Stomach (tissue), 19 donors: ENCODE measurements at places on chromosomes 5 and 9. TPM values are rescaled to one million over a fixed set of nuclear protein-coding genes. Genes with fewer than 3 reads are reported as not detected.

The NFX1 gene
- 38.5 TPM for total RNA-seq

The ACSL6 gene
- total RNA-seq, result not detected

The GABRP gene
- 4.5 TPM for total RNA-seq

The TTC16 gene
- total RNA-seq, result not detected

The FAM81B gene
- total RNA-seq, result not detected

The THOC3 gene
- 29.6 TPM for total RNA-seq

The FBN2 gene
- total RNA-seq, result under 0.01 TPM

The TMEM174 gene
- not detected for total RNA-seq

The BARHL1 gene
- total RNA-seq, result not detected

The ZNF366 gene
- 4.9 TPM for total RNA-seq

DNA sequence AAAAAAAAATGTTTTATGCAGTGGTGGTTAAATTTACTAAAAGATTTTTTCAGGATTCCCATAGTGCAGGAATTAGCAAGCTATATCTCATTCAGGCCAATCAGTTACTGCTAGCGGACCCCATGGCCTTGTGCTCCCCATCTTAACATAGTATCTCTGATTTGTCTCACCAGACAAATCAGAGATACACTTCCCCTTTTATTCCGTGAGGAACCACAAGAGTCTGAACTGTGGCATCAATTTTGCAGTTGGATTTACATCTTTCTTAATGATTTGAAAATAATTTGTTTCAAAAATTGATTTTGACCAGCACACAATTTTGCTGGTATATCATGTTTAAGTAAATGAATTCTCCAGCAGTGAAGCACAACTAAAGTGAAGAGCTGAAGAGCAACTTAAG lies 17.9 kb downstream of the ITGA1 start:
- no peak for DNase-seq

DNA sequence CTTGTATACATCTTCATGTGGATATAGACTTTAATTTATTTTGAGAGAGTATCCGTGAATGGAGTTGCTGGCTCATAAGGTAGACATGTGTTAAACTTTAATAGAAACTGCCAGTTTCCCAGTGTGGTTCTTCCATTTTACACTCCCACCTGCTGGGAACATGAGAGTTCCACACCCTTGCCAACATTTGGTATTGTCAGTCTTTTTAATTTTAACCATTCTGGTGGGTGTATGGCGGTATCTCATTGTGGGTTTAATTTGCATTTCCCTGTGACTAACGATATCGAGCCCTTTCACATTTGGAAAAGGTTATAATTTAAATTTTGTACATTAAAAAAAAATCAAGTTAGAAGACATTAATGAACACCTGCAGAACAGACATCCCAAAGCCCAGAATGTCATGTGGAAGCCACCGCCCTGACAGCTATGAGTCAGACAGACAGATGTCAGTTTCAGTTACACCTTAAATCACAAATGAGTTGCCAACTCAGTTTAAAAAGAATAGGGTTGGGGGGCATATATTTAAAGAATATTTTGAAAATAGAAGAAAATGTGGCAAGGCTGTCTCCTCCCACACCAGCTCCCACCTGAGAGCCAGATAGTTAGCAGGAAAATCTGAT lies 36.9 kb downstream of the ANKRD33B start:
- no peak for DNase-seq

- no peak for DNase-seq
Observed at GRCh38 chr9:137820161-137820855, 57.3 kb upstream of the CACNA1B start.

- DNase-seq, result no peak
Observed at GRCh38 chr5:157533011-157533481, 42.5 kb downstream of the ADAM19 start.

DNA sequence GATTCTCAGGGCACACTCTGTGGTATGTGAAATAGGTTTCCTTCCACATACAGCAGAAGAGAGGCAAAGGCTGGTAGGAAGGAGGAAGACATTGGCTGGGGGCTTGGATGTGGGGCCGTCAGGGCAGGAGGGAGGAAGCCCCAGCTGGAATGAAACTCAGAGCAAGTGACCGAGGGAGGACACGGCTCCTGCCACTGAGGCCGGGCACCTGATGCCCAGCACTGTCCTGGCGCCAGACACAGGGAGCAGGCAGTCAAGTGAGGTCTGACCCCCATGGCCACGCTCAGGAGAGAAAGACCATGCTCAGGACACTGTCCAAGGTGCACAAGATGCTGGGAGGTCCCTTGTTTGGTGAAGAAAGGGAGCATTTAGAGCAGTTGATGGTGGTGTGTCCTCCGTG lies 245.5 kb downstream of the CACNA1B start:
- DNase-seq, result no peak

DNA sequence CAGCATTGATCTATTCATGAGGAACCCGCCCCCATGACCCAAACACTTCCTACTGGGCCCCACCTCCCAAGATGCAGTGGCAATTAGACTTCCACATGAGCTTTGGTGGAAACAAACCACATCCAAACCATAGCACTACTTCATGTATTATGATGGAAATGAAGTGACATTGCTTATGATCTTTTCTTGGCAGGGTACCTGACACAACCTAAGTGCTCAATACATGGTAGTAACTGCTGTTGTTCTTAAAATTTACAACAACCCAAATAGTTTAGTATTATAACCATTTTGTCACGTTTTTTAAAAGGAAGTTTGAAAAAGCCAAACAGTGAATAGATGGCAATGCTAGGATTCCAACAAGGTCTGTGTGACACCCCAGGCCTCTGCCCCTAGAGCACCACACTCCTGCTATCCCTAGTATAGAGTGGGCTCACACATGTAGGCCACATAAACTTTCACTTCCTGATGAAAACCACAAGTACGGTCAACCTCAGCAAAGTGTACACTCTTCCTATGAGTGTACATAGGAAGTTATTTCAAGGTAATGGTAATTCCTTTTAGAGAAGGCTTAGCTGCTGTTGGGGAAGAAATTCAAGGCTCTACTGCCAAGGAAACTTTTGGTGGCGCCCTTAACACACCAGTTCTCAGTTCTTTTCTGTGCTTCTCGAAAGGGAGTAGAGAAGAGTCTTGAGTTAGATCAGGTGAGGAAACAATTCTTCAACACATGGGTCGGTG lies 97.6 kb downstream of the ARSB start:
- DNase-seq, result no peak

GRCh38 chr5:154358516-154359220 lies 87.1 kb upstream of the SAP30L start:
- DNase-seq, result no peak

GRCh38 chr5:17241635-17242034 lies 24.2 kb downstream of the BASP1 start:
- no peak for DNase-seq

DNA sequence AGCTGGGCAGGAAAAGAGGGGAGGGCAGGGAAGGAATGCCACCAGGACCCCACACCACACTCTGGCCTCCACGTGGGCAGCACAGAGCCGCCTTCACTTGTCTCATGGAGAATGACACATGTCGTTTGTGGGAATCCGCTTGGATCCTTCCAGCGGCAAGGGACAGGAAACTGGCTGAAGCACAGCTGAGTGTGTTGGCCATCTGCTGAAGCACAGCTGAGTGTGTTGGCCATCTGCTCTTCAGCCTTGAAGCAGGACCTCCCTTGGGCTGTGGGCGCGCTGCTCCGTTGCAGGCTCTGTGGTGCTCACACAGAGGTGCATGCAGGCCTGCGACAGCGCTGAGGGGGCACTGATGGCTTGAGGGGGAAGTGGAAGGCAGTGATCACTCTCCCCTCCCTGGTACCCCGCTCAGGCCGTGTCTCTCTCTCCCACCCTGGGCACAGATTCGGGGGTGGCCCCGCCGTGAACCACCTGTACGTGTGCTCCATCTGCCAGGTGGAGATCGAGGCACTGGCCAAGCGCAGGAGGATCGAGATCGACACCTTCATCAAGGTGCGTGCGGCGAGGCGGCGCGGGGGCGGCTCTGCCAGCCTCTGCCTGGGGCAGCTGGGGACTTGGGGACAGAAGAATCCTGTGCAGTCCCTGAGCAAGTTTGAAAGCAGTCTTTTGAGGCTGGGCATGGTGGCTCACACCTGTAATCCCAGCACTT lies 40.6 kb downstream of the USP20 start:
- DNase-seq, result no peak

- no peak for DNase-seq
Observed at GRCh38 chr9:75845806-75846205, 44.7 kb upstream of the PCSK5 start.

- peak; percentile 52 for DNase-seq
Observed at GRCh38 chr5:78467752-78468357, 107.4 kb downstream of the SCAMP1 start.

GRCh38 chr5:154386952-154387629 lies 58.7 kb upstream of the SAP30L start:
- no peak for DNase-seq
